ENCODE measurements at places on chromosomes 11 and 22. TPM values are rescaled to one million over a fixed set of nuclear protein-coding genes. Genes with fewer than 3 reads are reported as not detected.

GDPD4 gene
- total RNA-seq: not detected

RDX gene
- total RNA-seq: 26.8 TPM

CHST1 gene
- total RNA-seq: 1.4 TPM

SCGB1C1 gene
- not detected for total RNA-seq

CDC42EP1 gene
- 48.2 TPM for total RNA-seq

RAG2 gene
- total RNA-seq: not detected

CASP5 gene
- total RNA-seq: 80.5 TPM

GAB4 gene
- total RNA-seq: not detected

UBQLN3 gene
- total RNA-seq: not detected

RBFOX2 gene
- 46.0 TPM for total RNA-seq

MFRP gene
- total RNA-seq: not detected
